ENCODE measurements at places on chromosomes 5 and 9.

- peak; percentile 43 for DNase-seq
Measured at GRCh38 chr9:34592895-34593601, 3.5 kb upstream of the CNTFR start.

- no peak for DNase-seq
Measured at GRCh38 chr9:84374516-84374915, 34.0 kb upstream of the SLC28A3 start.

GRCh38 chr5:159819591-159820411, 96.5 kb upstream of the ADRA1B start:
- no peak for DNase-seq

GRCh38 chr9:97703437-97704344, 6.6 kb upstream of the XPA start:
- DNase-seq: no peak

GRCh38 chr5:177357459-177358351, at the start of gene RGS14:
Gene RGS14 (plus strand): TSS chr5:177357924. CDS start chr5:177358025, 101 bp downstream.
- peak; percentile 36 for DNase-seq

- DNase-seq: peak; percentile 32
Measured at GRCh38 chr5:132411304-132412013, 41.9 kb downstream of the SLC22A5 start.

DNA sequence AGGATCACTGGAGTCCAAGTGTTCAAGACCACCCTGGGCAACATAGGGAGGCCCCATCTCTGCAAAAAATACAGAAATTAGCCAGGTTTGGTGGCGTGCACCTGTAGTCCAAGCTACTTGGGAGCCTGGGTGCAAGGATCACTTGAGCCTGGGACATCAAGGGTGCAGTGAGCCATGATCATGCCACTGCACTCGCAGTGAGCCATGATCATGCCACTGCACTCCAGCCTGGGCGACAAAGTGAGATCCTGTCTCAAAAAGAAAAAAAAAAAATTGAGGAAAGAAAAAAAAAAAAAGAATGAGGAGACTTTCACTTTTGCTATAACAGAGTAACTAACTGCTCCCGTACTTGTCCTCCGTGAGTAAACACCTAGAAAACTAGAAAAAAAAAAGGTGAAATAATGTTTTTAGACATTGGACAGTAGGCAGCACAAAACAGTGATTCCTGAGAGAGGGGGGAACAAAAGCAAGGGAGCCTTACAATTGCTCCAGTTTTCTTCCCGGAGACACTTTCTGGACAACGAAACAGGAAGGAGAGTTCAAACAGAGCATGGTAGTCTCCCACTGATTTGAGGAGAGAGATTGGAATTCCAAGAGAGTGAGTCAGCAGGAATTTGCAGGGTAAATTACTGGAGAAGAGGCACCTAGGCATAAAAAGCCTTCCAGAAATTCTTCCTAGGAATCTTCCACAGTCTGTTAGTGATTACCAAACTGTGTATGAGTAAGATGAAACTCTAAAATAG, 6.9 kb upstream of the ZBTB5 start:
- DNase-seq: no peak

DNA sequence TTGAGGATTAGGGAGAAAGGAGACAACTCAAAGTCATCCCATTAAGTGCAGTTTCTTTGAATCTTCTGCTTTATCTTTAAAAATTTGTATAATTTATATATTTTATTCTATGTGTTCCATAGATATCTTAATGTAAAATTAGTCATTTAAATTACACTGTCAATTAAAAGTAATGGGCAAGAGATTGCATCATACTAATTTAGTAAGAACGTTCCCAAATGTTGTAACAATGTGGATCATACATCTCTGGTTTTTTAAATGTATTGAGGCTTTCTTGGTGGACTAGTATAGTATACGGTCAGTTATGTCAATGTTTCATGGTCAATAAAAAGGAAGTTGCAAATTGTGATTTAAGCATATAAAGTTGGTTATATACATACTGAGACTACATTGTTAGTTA, 6.2 kb downstream of the TSLP start:
- DNase-seq: no peak
